LHCN-M2 (cell line): ENCODE measurements at places on chromosomes 2 and 18.

- DNase-seq: peak; percentile 14
These were observed 185.9 kb downstream of the ZNF521 start for GRCh38 chr18:25166113-25166512.

DNA sequence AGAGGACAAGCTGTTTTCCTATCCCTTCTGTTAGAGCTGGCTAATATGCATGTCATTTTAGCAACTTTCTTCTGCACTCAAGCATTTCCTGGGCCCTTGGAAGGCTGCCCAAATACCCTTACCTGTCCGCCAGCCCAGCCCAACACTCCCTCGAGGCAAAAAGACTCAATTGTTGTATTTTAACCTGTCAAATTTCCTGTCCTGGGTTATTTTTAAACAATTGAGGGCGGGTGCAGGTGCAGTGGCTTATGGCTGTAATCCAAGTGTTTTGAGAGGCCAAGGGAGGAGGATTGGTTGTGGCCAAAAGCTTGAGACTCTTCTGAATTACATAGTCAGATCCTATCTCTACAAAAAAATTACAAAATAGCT is 125.0 kb upstream of the ARHGAP28 start:
- no peak for DNase-seq

DNA sequence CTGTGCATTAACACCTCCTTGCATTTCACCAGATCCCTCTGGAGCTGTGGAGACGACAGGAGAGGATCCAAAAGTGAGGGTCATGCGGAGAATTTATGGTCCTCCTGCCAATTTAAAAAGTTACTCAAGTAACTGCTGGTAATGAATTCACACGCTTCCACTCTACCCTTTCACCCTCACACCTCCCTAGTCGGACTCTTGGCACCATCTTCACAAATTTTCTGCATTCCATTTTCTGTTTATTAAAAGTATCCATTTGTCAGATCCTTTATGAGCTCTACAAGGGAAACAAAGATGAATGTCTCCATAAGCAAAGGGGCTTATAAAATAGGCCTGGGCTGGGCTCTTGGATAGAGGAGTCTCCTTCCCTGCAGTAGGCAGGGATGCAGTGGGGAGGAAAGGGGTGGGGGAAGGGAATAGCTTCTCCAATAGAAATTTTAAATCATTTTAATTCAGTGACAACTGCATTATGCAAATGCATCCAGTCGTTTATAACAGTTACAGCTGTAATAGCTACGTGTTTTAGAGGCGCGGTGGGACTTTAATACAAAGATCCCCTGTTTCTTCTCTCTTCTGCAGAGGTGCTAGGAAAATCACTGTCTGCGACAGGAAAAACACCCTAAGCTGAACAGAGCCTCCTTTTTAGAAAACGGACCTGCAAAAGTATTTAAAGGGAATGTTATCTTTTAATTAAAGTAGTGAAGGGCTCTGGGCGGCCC is 132.2 kb downstream of the EPHA4 start:
- DNase-seq: no peak

DNA sequence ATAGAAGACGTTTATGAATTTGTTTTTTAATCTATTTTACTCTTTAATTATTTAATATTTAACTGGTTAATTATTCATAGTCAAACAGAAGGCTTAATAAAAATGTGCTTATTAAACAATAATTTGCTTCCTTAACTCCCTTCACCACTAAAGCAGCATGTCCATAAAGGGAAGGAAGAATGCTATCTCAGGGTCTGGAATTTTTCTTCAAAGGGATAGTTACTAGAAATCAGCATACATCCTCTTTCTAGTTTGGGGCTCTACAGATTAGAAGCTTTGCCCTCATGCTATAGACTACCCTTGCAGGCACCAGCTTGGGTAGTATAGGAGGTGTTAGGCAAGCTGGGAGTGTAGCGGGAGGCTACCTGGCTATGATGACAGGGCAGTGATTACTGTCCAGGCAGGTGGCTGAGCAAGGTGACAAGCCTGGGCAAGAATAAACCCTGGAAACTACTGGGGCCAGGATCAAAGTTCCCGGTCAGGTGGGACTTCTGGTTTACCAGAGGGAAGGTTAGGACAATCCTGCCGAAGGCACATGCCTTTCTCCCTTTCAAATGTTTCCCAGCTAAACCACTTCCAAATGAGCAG is 276.0 kb upstream of the REV1 start:
- no peak for DNase-seq

DNA sequence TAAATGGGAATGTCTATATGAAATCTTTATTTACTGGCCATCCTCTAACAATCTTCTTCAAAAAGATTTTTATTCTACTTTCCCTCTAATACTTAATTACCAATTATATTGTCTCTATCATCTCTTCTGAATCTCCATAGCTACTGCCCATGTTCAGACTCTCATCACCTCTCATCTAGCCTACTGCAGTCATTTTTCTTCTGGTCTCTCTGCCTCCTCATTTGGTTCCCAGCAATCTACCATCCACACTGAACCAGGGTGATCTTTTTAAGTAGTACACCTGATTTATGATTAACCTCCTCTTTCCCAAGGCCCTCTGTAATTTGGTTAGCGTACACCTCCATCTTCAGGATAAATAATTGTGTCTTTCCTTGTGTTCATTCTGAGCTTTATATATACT is 57.6 kb downstream of the NCKAP1 start:
- no peak for DNase-seq
